Tibial nerve (tissue), 4 donors: ENCODE measurements at places on chromosomes 6 and 20. TPM values are rescaled to one million over a fixed set of nuclear protein-coding genes. Genes with fewer than 3 reads are reported as not detected.

The POU5F1 gene
- total RNA-seq: not detected

The NHLRC1 gene
- total RNA-seq: 4.6 TPM

The ZNF311 gene
- total RNA-seq: 2.1 TPM

The RNF182 gene
- total RNA-seq: 0.39 TPM

The SEL1L2 gene
- not detected for total RNA-seq

The CLDN20 gene
- total RNA-seq: 2.9 TPM

The PSORS1C2 gene
- not detected for total RNA-seq

The C20orf204 gene
- total RNA-seq: 6.3 TPM

The PRKN gene
- 17.9 TPM for total RNA-seq

The GTF2H4 gene
- total RNA-seq: 2.2 TPM

The BNIP5 gene
- not detected for total RNA-seq

The SLPI gene
- 103 TPM for total RNA-seq

The SLC17A3 gene
- total RNA-seq: not detected

The OTOR gene
- total RNA-seq: not detected

The PTK6 gene
- not detected for total RNA-seq

The ADGRF5 gene
- 21.2 TPM for total RNA-seq

The TREM2 gene
- 46.1 TPM for total RNA-seq

The INSM1 gene
- total RNA-seq: not detected
